ENCODE measurements at places on chromosomes 12 and 14.

GRCh38 chr14:80269353-80269925, 58.1 kb upstream of the DIO2 start:
- no peak for DNase-seq

DNA sequence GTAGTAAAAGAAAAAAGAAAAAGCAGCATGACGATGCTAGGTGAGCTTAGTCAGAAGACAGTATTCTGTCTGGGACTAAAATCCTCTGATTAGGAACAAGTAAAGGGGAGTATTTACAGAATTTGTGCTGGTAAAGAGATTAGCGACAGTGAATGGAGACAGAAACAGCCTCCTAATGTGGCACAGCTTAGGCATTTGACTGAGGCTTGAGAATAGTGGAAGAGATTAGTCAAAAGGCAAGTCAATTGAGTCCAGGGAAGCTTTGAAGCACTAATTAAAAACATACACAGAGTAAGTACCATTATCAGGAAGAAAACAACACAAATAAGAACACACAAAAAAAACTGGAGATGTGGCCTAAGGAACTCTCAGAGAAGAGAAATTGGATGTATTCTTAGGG, 131.9 kb upstream of the CLEC14A start:
- no peak for DNase-seq

GRCh38 chr12:122117979-122118378, 39.4 kb downstream of the MLXIP start:
- DNase-seq: no peak

DNA sequence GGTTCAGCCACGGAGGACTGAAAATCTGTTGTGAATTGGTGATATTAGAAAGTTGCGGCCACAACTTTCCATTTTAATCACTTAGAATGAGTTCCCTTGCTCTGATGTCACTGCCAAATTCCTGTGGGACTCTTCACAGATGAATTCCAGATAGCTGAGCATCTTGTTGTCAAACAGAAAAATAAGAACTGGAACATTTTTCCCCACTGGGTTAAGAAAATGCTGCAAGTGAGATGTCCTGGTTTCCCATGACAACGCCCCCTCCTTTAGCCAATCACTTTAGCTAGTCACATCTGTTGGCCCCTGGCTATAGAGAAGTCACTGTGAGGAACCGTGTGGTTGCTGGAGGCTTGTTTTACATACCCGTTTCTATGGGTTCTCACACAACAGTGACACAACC, 135.9 kb downstream of the KTN1 start:
- no peak for DNase-seq

DNA sequence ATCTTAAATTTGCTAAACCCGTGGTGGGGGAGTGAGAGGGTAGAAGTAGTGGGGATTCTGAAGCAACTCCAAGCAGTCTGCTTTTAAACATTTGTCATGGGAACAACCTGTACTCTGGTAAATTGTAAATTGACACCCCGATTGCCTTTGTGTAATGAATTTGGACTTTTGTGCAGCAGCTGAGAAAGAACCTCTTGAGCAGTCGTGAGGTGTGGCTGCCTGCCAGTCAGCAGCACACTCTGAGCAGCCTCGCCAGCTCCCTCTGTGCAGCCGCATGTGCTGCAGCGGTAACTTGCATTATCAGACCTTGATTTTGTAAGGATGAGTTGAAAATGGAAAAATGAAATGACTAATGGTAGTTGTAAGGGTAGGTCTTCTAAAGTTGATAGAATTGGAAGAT, 74.3 kb downstream of the SUSD6 start:
- DNase-seq: no peak

GRCh38 chr12:108457734-108458361, 57.2 kb upstream of the FICD start:
- no peak for DNase-seq

All from T-helper 9 cell (primary cell).